GM12864 (cell line): ENCODE measurements at places on chromosomes 12 and 14.

DNA sequence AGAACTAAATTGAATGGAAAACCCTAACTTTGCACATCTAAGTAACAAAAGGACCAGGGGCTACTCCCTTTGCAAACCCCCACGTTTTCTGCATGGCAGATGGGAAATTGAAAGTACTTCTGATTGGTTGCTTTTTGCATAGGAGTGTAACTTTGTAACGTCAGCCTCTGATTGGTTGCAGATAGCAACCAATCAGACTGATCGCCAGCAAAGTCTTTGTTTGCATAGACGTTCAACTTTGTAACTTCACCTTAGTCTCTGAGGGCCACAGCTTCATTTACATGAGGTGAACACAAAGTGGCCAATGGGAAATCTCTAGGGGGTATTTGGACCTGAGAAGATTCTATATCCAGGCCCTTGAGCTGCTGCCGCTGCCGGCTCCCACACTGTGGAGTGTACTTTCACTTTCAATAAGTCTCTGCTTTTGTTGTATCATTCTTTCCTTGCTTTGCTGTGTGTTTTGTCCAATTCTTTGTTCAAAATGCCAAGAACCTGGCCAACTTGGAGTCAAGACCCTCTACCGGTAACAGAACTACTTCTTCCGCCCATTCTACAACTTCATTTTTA is 102.5 kb upstream of the PRICKLE1 start:
- DNase-seq = no peak

DNA sequence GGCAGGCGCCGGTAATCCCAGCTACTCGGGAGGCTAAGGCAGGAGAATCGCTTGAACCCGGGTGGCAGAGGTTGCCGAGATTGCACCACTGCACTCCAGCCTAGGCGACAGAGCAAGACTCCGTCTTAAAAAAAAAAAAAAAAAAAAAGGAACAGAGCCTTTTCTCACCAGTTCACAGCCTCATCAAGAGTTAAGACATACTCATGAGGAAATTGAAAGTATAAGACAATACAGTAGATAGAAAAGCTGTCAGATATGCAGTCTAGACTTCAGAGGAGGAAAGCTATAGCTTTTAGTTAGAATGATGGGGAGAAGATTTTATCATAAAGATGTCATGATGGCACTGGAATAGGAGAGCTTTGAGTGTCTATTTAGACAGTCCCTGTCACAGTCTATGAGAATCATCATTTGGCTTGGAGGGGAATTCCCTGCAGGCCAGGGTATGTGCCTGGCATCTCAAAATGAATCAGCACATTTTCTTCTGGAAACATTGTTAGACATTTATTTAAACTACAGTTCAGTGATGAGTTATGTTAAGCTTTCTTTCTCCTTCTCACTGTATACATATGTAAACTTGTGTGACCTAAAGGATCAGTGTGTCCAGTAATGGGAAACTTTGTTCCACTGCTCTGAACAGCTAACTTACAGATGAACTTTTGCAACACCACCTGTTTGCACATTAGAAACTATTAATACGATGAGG is 2.9 kb upstream of the RAB35 start:
- peak; percentile 54 for DNase-seq

GRCh38 chr12:132568826-132569480 is 41.4 kb downstream of the LRCOL1 start:
- DNase-seq = no peak

GRCh38 chr12:120890963-120891362 is 13.2 kb downstream of the SPPL3 start:
- no peak for DNase-seq

GRCh38 chr12:47775100-47775911 is 2.3 kb downstream of the SLC48A1 start:
- no peak for DNase-seq

- DNase-seq = no peak
Measured at GRCh38 chr12:50322206-50322605, 38.9 kb upstream of the LIMA1 start.
